ENCODE measurements at places on chromosomes 3 and 15. TPM values are rescaled to one million over a fixed set of nuclear protein-coding genes. Genes with fewer than 3 reads are reported as not detected.

GRCh38 chr3:53803816-53804695 is 42.2 kb downstream of the CHDH start:
- DNase-seq, result no peak

DNA sequence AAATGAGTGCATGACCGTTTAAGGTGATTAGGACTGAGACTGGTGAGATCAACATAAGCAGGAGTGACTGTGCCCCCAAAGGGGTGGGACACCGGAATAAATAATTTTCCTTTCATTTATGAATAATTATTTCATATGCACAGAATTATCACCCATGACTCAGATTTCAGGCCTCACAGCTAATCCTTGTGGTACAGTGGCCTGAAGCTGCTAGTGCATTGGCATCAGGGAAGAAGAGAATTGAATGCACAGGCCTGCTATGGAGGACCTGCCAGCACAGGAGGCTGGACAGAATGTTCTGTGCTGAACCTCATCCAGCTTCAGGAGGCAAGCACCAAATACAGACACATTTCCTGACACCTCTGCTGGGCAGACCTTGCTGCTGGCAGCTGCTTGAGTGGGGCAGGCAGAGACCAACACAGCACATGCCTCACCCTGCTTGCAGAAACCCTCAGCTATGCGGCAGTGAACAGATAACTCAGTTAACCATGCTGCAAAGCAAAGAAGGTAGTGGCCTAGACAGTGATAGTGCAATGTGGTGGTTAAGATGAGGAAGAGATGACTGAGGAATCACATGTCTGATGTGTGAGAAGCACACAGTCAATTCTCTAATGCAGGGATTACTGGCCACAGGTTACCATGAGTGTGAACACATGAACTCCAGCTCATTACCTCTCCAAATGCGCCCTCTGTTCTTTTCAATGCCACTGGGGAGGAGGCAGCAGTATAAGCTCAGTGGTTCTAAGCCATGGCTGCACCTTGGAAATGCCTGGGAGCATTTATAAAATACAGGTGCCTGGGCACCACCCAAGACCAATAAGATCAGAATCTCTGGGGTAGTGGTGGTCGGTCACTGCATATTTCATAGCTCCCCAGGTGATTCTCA is 68.1 kb upstream of the SCN5A start:
- no peak for DNase-seq

Gene RGMA
- 0.51 TPM for total RNA-seq

Gene SCAANT1
- total RNA-seq, result not detected

DNA sequence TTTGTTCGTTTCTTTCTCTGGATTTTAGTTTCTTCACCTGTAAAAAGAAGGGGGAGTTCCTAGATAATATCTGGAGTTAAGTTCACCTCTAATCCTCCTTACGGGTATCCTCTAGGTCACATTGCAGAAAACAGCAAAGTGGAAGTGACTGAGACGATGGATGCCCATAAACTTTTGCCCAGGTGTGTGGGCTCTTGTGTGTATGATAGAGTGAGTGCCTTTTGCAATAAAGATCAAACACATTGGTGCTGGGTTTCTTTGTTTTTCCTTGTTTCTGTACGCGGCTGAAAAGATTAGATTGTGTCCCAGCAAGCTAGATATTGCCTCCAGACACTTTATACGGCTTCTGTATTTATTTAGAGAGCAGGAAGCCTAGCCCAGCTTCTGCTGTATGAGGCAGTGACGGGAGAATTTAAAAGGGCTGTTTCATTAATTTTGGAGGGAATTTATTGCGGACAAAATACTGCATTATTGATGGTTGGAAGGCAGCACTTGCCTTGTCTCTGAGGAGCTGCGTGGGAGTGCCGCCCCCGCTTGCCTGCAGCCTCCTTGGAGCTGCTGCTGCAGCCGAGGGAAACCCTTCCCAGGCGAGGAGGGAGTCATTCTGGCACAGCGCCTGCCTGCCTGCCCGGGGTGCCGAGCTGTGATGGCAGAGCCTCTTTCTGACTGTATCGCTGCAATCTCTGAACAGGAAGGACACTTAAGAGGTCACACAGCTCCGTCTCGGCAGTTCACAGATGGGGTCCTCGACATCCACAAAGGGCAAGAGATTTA is 38.5 kb downstream of the PYDC2 start:
- DNase-seq, result peak; percentile 77

Gene CIB2
- total RNA-seq, result 0.30 TPM

Gene ITIH4
- 0.58 TPM for total RNA-seq

Gene MAP2K5
- 29.0 TPM for total RNA-seq

Gene MTHFS
- 28.5 TPM for total RNA-seq

DNA sequence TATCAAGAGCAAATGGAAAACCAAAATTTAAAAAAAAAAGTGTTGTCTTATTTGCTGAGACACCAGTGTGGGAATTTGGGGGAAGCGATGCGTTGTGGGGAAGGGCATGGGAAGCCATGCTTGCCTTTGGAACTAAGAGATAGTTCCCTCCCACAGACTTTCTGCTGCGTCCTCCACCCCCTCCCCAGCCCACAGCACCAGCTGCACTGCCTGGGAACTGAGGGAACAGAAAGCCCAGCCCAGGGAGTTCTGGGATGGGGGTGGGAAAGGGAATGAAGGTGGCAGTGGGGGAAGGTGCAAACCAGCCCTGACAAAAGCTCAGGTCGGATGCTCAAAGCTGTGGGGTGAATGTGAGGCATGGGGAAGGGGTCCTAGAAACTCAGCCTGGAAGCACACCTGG is 8.1 kb upstream of the NTRK3 start:
- DNase-seq, result no peak

DNA sequence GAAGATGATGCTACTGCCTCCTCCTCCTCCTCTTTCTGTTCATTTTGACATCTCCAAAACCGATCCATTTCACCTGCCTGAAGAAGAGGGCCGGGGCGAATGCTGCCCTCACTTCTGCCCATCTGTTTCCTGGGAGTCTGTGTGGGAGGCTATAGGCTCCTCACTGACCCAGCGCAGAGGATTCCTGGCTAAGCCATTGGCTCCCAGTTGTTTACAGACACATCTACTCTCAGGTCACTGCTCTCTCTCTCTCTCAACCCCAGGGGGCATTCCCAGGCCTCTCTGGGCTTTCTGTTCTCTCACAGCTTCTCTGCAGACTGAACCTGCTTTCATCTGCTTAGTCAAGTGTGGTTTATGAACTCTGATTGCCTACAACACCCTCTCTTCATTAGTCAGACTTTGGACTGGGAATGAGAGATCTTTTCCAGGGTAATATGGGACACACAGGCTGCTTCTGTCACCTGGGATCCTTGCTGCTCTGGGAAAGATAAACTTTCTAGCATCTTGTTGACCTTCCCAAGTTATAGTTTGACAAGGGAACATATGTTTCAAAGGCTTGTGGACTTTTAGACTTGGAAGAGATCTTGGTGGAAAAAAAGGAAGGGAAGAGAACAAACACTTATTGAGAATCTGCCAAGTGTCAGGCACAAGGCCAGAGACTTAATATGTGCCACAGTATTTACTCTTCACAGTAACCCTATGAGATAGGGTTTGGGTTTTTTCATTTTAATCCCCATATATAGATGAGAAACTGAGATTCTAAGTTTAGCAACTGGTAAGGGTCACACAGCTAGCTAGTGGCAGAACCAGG is 30.2 kb upstream of the USP3 start:
- peak; percentile 43 for DNase-seq

Gene EXD1
- total RNA-seq, result 0.37 TPM

DNA sequence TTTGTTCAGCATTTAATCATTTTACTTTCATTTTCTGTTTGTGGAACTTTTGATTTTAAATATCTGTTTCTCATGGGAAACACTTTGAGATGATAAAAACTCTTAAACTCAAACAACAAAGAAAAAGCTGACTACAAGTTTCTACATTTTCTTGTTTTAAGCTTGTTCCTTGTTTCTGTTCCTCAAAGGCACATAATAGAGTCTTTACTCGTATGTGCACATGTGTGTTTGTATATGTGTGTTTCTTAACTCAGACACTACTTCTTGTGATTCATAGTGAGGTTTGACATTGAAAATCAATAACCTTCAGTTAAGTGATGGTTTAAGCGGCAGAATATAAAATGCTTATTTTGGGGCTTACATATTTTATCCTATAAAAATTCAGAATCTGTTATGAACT is 786.7 kb upstream of the EPHA6 start:
- no peak for DNase-seq

DNA sequence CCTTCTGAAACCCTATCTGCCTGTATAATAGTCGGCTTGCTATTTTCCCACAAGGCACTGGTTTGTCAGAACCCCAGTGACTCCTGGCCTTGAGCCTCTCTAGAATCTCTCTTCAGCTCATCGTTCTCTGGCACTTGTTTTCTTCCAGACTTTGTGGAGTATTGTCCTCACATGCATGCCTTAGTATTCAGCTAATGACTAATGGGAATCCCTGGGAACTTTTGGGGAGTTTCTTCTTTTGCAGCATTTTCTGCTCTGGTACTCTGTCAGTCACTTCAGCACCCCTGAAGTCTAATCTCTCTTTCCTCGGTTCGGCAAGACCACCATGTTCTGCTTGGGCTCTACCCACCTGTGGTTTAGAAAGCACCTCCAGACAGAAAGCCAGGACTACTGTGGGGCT is 35.8 kb upstream of the THRB start:
- DNase-seq, result no peak

Gene LIPC
- total RNA-seq, result not detected

Gene CCR5
- total RNA-seq, result not detected

- DNase-seq, result peak; percentile 97
Observed at GRCh38 chr15:68335251-68335650, 57.7 kb downstream of the FEM1B start.

Gene RBM6
- total RNA-seq, result 58.0 TPM

GRCh38 chr3:154427685-154428285 is 2.2 kb downstream of the GPR149 start:
- DNase-seq, result no peak

Gene DIS3L
- total RNA-seq, result 35.6 TPM

Gene SLC12A8
- total RNA-seq, result 8.5 TPM

Gene ROPN1
- not detected for total RNA-seq

DNA sequence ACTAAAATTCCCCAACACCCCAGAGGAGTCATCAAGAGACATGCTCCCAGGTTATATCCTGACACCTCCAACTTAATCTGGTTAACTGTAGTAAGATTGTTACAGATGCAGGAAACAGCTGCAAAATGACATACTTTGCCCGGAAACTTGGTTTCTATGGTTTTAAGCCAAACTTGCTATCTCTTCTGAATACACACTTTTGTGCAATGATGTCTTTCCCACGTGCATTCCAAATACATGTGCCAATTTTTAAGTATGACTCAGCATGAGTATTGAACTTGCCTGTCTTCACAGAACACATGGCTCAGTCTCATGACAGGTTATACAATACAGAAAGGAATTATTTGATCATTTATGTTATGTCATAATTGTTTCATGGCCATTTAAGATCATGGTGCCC is 207.0 kb upstream of the DCBLD2 start:
- DNase-seq, result peak; percentile 92

Gene LDHAL6B
- total RNA-seq, result not detected

DNA sequence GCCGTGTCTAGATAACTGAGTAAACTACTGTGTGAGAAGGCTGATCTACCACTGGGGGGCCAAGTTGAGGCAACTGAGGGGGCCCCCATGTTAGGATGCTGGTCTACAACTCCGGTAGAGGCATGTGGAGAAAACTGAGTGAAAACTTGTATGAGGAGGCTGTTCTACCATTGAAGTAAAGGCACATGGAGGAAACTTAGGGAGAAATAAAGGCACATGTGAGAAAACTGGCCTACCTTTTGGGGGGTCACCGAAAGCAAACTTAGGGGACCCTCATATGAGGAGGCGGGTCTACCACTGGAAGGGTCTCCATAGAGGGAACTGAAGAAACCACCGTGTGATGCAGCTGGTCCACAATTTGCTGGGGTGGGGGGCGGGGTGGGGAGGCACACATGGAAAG is 155.2 kb downstream of the FBLN2 start:
- no peak for DNase-seq

DNA sequence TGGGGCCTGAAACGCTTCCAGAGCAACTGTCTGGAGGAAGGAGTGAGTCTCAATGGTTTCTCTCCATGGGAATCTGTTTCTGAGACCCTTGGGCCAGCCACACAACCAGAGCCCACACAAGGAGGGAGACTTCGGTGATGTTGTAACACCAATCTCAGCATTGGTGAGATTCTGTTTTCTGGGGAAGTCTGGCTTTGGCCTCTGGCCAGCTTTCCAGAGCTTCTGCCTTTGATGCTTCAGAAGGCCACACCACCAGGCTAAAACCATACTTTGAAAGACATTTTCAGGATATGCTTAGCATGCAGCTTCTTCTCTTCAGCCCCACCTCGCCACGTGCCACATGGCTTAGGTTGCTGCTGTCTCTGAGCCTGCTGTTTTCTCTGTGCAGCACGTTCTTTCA is 3.6 kb upstream of the EEFSEC start:
- DNase-seq, result no peak

Gene GXYLT2
- total RNA-seq, result 4.1 TPM

- no peak for DNase-seq
Observed at GRCh38 chr15:42232606-42233005, 24.5 kb upstream of the VPS39 start.

Gene FBXO40
- not detected for total RNA-seq

Gene GPR160
- 2.6 TPM for total RNA-seq

Gene TMEM266
- not detected for total RNA-seq

Gene POLQ
- total RNA-seq, result 5.8 TPM

- DNase-seq, result no peak
Observed at GRCh38 chr3:11197484-11197883, 43.2 kb downstream of the HRH1 start.

GRCh38 chr15:31571676-31572075 is 245.0 kb downstream of the KLF13 start:
- DNase-seq, result peak; percentile 41

DNA sequence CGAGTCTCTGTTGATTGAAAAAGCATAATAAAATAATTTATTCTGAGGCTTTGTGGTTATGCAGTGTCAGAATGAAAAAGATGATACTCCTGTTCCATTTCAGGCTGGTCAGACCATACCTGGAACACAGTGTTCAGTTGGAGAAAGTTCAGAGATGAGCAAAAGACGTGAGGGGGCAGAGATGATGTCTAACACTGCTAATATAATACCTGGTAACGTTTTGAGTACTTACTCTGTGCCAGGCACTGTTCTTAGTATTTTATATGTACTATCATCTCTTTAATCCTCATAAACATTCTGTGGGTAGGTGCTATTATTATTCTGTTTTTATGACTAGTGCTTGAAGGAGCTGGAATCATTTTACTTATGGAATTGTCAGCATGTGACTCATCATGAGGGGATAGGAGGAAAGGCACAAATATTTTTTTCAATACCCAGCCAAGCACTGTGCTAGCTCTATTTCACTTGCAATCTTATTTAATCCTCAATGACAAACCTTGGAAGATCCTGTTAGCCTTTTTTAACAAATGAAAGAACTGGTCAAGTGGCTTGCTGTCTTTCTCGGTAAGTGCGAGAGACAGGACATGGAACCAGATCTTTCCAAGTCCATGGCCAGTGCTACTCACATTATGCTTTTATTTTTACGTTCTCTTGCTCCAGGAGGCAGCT is 31.8 kb downstream of the IQGAP1 start:
- peak; percentile 73 for DNase-seq

- DNase-seq, result no peak
Observed at GRCh38 chr3:2927259-2927658, 182.9 kb downstream of the IL5RA start.
